ENCODE measurements at places on chromosomes 16 and 17. TPM values are rescaled to one million over a fixed set of nuclear protein-coding genes. Genes with fewer than 3 reads are reported as not detected.

Gene MMP15
- 12.5 TPM for total RNA-seq

Gene RPH3AL
- total RNA-seq: 44.7 TPM

Gene C16orf46
- total RNA-seq: not detected

Gene OR1A1
- total RNA-seq: not detected

Gene TBX2
- total RNA-seq: 16.4 TPM

Gene PFN1
- total RNA-seq: 396 TPM

Gene TP53TG3
- not detected for total RNA-seq

Gene SLFN12L
- total RNA-seq: 2.3 TPM

Gene HBM
- not detected for total RNA-seq

Gene ZFPM1
- total RNA-seq: 6.9 TPM

Gene TBC1D3
- not detected for total RNA-seq

Gene COPRS
- total RNA-seq: 75.3 TPM

Gene PPM1D
- total RNA-seq: 19.4 TPM

Measured in uterus (tissue), 4 donors.